Common myeloid progenitor, CD34-positive (primary cell): ENCODE measurements at places on chromosomes 12 and 14.

- DNase-seq = peak; percentile 12
Observed at GRCh38 chr12:81520064-81520945, 238.8 kb downstream of the PPFIA2 start.

DNA sequence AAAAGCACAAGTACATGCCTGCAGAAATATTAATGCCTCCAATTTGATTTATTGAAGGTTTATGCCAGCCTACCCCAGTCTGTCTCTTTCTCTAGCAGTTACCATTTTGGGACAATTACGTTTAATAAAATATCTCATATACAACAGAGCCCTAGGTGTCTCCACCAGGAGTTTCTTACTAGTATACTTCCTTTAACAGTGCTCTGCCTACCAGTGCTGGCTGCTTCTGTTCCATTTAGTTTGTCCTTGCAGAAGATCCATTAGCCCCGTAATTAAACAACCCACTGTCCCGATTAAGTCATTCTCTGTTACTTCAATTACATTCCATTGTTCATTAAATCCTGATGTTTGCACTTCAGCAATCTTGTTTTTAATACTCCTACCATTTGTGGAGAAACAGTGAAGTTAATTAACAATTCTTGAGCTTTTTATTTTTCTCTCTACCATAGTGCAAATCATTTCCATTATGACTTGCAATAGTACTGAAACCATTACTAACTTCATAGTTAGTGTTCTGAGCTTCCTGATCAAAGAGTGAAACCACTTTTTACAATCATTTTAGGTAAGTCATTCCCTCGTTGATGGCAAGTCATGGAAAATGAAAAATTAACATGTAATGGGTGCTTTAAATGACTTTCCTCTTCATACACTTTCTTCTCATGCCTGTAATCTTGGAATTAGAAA lies 121.1 kb downstream of the PLXNC1 start:
- DNase-seq = no peak

DNA sequence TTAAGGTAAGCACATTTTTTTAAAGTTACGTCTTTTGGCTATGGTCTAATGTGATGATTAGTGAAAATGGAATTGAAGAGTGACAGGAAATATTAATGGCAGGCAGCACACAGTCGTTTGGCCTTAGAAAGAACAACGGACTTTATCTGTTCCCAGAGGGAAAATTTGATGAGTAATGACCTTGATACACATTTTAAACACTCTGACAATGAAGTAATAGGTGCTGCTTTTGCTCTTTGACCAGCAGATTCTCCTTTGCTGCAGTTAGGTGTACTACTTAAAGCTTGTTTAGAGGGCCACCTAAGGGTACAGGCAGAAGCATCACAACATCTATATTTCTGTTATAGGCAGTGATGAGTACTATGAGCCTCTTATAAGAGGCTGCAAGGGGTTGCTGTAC lies 27.1 kb upstream of the RNU6-8 start:
- DNase-seq = no peak

DNA sequence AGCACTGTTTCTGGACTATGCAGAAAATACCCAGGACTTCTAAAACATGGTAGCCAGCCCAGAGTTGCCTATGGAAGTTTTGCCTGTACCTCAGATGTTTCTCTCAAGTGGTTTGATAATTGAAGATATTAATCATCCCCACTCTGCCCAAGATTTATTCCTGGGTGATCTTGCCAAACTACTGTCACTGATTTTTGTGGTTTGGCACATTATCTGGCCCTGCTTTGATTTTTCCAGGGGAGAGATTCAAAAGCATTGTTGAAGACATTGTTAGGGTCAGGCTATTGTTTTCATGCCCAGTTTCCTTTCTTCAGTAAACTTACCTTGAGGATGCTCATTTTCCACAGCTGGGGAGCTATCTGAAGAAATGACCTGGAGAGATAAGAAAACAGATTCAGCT lies 5.8 kb downstream of the PRKAG1 start:
- no peak for DNase-seq

DNA sequence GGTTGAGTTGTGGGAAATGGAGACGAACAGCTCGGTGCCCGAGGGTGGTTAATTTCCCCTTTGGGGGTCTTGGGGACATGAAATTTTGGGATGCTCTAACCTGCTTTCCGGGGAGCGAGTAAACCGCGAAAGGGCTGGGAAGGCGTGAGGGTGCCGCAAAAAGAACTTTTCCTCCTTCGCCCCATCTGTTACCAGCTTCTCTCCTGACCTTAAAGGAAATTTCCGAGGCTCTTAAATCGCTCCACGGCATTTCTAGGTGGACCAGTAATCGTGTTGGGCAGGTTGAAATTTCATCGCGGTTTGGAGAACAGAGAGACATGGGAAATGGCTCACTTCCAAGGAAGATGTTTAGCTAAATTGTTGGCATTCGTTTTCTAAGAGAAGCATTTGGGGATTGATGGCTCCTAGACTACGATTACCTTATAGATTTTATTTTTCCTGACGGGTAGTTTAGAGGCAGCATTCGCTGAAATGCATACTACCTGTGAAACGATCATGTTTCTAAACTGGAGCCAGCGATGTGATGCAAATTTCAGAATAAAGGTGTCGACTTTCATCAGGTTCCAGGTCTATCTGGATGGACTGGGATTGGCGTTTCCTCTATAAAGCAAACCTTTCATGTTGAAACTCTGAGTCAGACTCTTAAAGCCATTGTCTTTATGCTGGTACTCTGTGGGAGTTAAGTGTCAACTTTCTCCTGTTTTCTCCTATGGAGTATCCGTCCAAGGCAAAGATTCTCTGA lies 414.5 kb downstream of the PCNX1 start:
- DNase-seq = peak; percentile 40
